ENCODE measurements at places on chromosomes 6 and 20.

DNA sequence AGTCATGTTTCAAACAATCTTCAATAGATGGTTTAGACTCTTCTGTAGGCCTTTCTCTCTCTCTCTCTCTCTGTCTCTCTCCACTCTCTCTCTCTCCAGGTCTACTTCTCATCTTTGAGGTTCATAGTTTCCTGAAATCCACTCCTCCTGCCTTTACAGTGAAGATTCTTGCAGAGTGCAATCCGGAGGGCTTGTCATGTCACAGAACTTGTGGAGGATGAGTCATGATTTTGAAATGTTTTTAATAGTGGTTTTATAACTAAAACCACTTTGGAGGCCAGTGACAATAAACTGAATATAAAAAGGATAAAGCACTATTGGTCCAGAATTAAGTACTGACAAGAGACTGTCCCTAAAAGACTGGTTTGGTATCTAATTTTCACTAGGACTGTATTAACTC is 156.3 kb downstream of the KIF6 start:
- DNase-seq = peak; percentile 3

DNA sequence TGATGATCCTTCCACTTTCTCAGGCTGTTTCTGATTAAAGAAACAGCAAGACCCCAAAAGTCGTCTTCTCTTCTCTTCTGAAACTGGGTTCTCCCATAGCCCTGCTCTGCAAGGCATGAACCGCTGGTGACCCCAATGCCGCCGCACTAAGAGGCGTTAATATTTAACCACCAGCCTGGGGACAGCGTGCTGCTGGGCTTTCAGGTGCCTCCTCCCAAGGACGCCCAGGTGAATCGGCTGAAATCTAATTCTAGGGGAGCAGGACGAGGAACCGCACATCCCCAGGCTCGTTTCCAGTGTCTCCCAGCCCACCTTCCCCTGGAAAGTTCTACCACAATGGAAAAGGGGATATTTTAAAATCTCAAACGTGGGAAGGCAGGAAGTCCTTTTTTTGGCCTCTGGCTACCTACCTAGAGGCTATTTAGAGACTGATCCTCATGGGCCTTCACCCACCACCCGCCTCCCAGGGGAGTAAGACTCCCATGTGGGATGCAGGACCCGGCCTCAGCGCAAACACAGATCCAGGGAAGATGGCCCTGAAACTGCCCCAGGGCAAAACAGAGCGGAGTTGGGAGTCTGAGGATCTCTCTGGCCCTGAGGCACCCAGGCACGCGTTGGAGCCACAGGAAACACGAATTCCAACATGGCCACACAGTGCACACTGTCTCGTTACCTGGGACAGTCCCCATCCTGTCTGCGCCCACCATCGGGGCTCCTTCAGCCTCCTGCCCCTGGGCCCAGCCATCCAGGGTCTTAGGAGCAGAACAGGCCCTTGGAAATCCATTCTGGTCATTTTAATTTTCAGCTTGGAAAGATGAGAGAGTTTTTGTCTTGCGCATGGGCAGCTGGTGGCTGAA is 56.2 kb downstream of the BMP7 start:
- DNase-seq = no peak

- DNase-seq = no peak
These were observed 34.1 kb downstream of the BANF2 start for GRCh38 chr20:17733767-17734304.

- peak; percentile 98 for DNase-seq
These were observed 432 bp downstream of the HSPA1L start for GRCh38 chr6:31814677-31815024.

GRCh38 chr6:112058243-112059032 is 4.5 kb downstream of the CCN6 start:
- DNase-seq = no peak

- DNase-seq = no peak
These were observed 72.6 kb upstream of the LY86 start for GRCh38 chr6:6515691-6516607.

- no peak for DNase-seq
These were observed 52.8 kb upstream of the MPC1 start for GRCh38 chr6:166435574-166435973.

GRCh38 chr20:1440024-1440423 is 26.6 kb downstream of the NSFL1C start:
- DNase-seq = peak; percentile 37

- DNase-seq = no peak
These were observed 83.5 kb downstream of the CD164 start for GRCh38 chr6:109298605-109299264.

- DNase-seq = no peak
These were observed 7.1 kb downstream of the IP6K3 start for GRCh38 chr6:33739571-33739970.

GRCh38 chr20:35616465-35617396 is 1.1 kb downstream of the SPAG4 start:
- DNase-seq = peak; percentile 100

GRCh38 chr6:70547313-70547712 is 19.4 kb upstream of the SDHAF4 start:
- DNase-seq = peak; percentile 31

GRCh38 chr20:39538317-39538716 is 576.2 kb downstream of the DHX35 start:
- DNase-seq = no peak

DNA sequence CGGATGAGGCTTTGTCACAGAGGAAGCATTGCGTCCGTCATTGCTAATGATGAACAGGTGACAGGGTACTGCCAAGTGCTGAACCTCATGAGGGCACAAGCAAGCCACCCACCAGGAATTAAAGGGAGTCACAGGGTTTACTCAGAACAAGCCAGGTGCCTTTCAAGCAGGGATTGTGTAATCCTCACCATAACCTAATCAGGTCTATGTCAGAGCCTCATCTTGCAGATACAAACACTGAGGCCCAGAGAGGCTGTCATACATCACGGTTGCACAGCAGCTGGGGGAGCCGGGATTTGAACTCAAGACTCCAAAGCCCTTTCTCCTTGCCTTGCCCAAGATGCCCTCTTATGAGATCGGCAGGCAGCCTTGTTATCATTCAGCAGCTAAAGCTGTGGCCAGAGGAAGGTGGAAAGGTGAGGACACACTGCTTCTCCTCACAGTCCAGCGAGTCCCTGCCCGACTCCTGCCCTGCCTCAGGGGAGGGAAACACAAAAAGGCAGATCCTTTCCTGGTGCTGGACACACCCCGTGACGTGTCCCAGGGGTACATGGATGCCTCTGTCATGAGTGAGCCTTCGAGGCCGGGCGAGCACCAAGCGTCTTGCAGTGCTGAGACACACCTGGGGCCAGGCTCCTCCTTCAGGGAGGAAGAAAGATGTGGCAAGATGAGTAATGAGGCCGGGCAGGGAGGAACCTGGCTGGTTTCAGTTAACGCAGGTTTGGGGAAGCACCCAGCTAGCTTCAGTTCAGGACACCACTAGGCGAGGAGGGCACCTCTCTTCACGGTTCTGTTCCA is 214.9 kb downstream of the LY86 start:
- DNase-seq = no peak

DNA sequence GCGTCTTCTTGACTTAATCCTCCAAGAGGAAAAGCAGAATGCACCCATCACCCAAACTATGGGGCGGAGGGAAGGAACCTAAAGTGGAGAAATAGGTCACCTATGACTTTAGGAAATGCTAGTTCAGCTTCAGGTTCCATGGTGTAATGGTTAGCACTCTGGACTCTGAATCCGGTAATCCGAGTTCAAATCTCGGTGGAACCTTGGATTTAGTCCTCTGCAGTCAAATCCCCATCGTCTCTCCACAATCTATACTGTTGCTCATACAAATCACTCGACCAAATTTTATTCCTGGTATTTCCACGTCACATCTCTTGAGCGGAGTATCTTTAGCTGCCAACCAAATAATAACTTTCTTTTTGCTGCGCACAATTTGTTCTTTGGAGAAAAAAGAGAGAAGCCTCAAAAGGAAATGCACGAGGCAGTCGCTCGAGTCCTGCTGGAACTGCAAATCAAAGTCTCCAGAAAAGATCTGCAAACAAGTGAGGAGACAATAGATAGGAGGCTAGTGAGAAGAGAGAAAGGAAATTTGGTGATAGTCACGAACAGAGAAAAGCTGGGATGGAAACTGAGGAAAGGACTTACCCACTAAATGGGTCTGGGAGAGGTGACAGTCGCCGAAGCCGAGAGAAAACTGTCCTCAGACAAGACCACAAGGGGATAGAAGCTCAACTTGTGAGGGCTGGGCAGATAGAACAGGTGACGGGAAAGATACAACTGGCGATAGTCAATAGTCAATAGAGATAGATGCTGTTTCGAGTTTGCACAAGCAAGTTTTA is 16.6 kb downstream of the POM121L2 start:
- DNase-seq = peak; percentile 60

DNA sequence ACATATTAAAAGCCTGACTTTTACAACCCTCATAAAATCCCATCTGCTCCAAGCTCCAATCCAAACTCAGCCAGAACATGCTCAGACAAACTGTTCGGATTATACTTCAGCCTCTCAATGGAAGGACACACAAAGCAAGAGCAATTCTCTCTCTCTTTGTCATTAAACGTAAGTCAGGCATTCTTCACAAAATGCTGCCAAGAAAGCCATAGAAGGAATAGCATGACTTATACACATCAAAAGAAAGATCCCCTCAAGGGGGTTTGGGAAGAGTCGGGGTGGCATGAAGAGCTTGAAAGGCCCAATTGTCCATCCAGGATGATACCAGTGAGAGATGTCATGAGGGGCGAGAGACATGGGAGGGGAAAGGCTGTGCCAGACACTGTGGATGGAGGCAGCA is 268.9 kb downstream of the PREX1 start:
- no peak for DNase-seq

DNA sequence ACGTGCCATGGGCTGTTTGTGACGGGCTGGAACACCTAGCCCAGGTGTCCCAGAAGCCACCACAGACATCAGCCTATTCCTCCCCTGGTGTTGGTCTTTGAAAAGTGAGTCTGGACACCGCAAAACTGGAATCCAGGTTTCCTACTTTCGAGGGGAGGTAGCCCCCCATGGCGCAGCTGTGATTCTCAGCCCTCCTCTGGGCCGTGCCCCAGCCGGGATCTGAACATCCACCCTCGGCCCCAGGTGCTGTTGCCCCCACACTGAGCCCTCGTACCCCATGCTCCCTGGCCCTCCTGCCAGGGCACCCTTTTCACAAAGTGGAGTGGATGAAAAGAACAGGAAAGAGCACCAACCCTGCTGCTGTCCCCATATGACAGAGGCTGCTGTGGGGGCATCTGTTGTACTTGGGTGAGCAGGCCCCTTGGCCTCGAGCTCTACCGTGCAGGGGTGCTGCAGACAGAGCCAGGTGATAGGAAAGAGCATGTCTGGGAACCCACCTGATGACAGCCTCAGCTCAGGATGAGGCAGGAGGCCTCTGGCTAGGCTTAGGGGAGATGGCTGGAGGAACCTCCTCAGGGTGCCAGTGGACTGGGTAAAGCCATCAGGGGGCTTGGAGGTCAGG is 18.8 kb upstream of the MAS1L start:
- no peak for DNase-seq

- no peak for DNase-seq
These were observed 12.6 kb downstream of the TUBB2B start for GRCh38 chr6:3214898-3215297.

- DNase-seq = no peak
These were observed 8.9 kb downstream of the SLC16A10 start for GRCh38 chr6:111096246-111096645.

DNA sequence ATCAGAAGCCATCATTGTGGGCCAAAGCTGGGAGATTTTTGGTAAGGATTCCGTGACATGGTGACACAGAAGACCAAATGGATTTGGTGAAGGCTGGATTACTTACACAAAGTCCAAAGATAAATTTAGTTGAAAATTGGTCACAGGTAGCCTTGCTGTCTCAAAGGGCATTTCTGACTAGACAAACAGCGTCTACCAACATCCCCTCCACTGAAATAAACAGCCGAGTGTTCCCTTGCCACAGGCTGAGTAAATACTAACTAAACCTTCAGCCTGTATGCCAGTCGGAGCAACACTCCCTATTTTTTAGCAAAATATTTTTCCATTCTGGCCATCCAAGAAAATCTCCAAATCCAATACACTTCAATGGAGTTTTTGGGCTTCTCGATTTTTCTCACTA is 279.9 kb upstream of the CITED2 start:
- DNase-seq = no peak

GRCh38 chr6:110398778-110399177 is 16.6 kb downstream of the DDO start:
- DNase-seq = peak; percentile 29

- no peak for DNase-seq
These were observed 31.5 kb downstream of the TRAF3IP2 start for GRCh38 chr6:111573892-111574797.

DNA sequence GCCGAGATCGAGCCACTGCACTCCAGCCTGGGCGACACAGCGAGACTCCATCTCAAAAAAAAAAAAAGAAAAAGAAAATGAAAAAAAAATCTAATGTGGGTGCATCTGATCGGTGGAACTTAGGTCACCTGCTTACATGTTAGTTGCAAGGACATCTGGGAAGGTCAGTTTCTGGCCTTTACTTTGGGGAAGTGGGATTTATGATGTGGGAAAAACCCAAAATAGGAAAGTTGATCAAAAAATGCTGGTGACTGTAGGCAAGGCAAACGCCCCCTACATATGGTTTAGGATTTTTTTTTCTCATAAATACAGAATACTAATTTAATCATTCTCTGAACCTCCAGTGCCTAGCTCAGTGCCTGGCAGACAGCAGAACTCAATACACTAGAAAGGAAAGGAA is 69.2 kb upstream of the PIM1 start:
- no peak for DNase-seq

GRCh38 chr6:150898399-150899170 is 33.1 kb downstream of the MTHFD1L start:
- DNase-seq = no peak

DNA sequence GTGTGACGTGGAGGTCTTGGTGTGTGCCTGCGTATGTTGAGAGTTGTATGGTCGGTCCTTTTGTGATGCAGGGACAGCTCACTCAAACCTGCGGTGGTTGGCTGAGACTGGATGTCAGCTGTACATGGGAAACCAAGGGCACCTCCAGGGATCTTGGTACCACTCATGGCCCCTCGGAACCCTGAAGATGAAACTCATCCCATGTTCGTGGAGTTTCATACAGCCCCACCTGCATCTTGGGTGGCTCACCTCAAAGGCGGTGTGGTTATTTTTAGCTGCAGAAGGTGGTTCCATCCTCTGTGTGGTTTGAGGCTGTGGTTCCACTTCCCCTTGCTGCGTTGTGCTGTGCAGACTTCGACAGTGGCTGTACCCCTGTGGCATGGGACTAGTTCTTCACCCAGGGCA is 52.6 kb upstream of the SLC22A1 start:
- DNase-seq = no peak

- DNase-seq = no peak
These were observed 141.8 kb upstream of the KCNG1 start for GRCh38 chr20:51164731-51165130.

- DNase-seq = no peak
These were observed 302.1 kb downstream of the ZNF217 start for GRCh38 chr20:53291548-53291947.

Data from myocyte (in vitro differentiated cells).